Activated T-helper 1 cell treated with anti-CD3 and anti-CD28 coated beads, Interleukin-2, amount 50 U/mL, for 16 hours (primary cell): ENCODE measurements at places on chromosomes 1 and 21.

DNA sequence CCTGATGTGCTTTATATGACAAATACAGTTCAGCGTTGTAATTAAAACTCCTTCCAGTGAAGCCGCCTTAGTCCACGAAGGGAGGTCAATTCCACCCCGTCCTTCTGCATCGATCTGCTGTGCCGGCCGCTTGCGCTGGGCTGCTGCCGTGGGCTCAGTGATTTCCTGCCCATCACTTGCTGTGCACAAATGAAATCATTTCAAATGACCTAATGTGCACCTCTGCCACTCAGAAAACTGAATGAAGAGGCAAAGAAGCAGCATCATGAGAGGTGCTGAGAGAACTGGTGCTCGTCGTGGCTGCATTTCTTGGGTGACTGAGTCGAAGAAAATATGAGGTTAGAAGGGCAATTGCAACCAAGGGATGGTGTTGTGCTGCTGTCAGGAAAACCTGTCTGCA lies 144.3 kb upstream of the SYT6 start:
- DNase-seq, result no peak

DNA sequence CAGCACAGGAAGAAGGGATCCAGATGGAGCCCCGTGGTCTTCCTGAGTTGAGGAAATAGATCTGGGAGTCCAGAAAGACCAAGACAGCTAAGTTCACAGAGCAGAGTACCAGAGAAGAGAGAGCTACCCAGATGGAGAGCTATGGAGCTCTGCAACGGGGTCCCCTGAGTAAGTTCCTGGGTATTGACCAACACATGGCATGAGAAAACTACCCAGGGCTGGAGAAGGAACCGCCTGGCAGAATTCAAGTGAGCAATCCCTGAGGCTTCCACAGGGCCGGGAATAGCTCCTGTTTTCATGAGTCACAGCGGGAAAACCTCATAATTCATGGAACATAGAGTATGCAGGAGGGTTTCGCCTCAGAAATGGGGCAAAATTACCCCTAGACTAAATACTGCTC lies 19.7 kb downstream of the STPG1 start:
- no peak for DNase-seq

- DNase-seq, result no peak
Measured at GRCh38 chr1:6385488-6386191, 7.9 kb downstream of the ACOT7 start.

DNA sequence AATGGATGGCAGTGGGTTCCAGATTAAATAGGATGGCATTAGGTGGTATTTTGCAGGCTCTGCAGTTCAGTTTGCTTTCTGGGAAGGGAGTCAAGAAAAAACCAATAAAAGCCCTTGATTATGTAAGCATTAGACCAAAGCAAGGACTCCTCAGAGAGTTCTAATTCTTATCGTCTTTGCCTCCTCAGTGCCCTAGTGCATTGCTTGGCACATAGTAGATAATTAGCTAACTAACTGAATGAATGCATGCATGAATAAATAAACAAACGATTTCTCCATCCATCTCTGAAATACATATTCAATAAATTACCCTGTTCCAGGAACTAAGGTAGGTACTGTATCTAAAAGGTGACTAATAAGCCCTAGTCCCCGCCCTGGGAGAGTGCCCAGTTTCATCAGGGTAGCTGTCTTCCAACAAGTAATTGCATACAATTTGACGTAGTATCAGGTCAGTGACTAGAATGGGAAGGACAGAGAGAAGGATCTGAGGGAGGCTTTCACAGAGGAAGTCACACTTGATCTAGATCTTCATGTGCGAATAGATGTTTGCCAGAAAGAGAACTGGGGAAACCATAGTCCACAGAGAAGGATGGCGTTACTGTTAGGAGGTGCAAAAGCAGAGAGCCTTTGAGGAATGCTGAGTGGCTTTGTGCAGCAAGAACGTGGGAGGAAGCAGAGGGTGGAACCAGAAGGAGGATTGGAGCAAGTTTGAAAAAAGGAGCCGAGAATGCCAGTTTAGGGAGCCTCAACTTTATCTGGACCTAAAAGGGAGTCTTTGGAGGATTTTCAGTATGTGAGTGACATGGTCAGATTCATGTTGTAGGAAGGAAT lies 111.4 kb downstream of the TBX19 start:
- DNase-seq, result no peak

DNA sequence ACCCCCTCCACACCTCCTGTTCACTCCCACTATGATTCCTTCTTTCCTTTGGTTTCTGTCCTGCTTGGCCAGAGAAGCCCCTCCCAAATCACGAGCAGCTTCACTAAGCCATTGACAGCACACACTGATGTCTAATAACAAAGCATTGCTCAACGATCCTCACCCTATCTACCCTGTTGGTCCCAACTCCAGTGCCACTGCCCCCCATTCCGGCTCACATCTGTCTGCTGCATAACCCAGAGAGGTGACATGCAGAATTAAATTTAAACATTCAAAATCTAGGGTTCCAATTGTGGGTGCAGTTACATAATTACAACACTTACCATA lies 236.9 kb downstream of the TTLL7 start:
- no peak for DNase-seq

DNA sequence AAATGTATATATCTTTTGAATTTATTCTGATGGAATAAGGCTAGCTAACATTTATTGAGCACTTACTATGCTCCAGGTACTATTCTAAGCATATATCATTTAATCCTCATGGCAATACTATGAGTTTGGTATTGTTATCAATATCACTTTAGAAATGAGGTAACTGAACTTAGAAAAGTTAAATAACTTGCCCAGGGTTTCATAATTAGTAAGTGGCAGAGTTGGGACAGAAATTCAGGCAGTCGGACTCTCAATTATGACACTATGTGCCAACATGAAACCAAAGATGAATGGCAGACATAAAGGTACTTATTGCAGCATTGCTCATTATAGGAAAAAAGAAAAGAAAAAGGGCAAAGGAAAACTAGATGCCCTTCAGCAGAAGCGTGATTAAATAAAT lies 48.2 kb downstream of the RAB3GAP2 start:
- no peak for DNase-seq

- no peak for DNase-seq
Measured at GRCh38 chr1:167720965-167721616, 691 bp upstream of the MPZL1 start.

DNA sequence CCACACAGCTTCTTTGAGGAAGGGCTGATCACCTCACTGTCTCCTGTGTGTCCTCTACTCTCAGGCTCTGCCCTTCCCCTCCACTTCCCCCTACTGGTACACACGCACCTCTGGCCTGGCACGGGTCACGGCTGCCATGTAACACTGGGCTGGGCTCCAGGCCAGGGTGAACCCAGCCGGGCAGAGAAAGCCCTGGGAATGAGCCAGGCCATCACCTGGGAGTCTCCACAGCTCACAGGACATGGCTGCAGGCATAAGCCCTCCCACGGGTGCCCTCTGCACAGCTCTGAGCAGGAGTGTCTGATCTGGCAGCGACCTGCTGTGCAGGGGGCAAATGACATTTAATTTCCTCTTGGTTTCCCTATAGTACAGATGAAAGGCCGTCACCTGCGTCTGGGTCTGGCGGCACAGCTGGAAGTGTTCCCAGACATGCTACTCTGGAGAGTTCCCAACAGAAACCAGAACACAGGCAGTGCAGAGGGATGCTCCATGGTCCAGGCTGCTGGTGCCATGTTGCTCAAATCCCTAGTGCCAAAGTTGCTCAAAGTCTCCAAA lies 61.2 kb downstream of the ERI3 start:
- no peak for DNase-seq

DNA sequence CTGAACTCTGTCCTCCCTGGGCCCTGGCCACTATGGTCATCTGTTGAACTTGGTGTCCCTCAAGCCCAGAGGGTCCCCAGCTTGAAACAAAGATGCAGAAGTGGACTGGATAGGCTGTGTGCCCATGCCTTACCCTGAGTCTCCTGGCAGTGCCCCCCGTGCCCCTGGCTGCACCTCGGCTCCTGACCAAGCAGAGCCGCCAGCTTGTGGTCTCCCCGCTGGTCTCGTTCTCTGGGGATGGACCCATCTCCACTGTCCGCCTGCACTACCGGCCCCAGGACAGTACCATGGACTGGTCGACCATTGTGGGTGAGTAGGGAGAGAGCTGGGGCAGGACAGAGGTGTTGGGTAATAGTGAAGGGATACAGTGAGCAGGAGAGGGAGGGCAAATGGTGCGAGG lies 10.7 kb downstream of the TIE1 start:
- DNase-seq, result no peak

- DNase-seq, result no peak
Measured at GRCh38 chr1:224420106-224420505, 14.5 kb downstream of the WDR26 start.

DNA sequence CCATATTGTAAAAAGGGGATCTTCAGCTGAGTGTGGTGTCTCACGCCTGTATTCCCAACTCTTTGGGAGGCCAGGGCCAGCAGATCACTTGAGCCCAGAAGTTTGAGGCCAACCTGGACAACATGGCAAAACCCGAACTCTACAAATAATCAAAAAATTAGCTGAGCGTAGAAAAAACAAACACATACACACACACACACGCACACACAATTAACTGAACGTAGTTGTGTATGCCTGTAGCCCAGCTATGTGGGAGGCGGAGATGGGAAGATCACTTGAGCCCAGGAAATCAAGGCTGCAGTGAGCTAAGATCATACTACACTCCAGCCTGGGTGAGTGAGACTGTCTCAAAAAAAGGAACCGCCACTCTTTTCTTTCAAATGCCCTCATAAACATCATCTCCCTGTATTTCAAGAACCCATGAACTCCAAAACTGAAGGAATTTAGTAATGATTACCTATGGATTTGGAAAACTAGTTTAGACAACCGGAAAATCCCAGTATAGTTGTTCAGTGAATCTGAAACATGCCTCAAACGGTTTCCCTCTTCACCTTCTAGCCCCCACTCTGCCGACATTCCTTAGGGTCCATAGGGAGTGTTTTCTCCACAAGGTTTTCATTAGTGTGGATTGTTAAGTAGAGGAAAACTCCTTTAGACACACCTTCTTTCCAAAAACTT lies 4.5 kb downstream of the TXNIP start:
- no peak for DNase-seq

GRCh38 chr1:215797859-215798258 lies 230.8 kb downstream of the KCTD3 start:
- DNase-seq, result no peak

DNA sequence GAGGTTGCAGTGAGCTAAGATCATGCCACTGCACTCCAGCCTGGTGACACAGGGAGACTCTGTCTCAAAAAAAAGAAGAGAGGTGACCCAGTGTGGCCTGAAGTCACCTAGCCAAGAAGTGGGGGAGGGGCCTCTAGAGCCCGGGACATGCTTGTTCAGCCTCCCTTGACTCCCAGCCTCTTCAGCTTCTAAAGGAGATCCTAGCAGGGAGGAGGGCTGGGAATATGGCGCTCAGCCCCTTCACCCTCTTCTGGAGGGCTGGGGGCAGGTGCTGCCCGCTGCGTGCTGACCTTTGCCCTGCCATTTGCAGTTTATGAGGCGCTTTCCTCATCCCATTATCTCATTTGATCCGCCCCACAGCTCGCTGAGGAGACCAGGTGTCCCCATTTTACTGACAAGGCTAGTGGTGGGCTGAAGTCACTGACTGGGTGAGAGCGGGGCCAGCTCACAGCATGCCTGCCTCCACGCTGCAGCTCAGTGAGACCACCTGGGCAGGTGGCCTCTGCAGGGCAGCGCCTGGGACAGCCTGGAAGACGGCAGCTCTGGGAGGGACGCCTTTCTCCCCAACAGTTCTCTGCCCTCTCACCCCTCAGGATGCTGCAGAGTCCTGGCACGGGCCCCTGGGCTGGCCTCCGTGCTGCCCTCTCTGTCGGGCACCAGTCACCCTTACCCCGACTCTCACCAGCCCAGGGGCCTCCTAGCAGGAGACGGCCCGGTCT lies 7.5 kb downstream of the ELF3 start:
- no peak for DNase-seq

- DNase-seq, result no peak
Measured at GRCh38 chr1:110262846-110263631, 52.9 kb downstream of the KCNC4 start.

- DNase-seq, result no peak
Measured at GRCh38 chr1:3451994-3452865, 2.2 kb upstream of the ARHGEF16 start.

DNA sequence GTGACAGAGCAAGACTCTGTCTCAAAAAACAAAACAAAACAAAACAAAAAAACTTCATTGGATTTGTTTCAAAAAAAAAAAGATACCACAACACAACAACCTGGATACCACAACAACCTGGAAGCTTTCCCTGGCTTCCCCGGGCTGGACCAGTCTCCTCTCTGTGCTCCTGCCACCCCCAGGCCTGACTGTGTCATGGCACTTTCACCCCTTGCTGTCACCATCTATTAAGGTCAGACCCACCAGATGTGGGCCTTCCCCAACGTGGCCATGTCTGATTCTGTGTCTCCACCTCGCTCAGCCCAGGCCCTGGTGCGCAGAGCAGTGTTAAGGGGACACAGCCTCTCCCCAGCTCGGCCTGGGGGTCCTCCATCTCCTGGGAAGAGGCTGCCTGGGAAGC lies 28.3 kb upstream of the ACOT11 start:
- DNase-seq, result no peak

- no peak for DNase-seq
Measured at GRCh38 chr1:59005491-59006288, 221.8 kb upstream of the JUN start.

GRCh38 chr1:195934817-195935553 lies 673.3 kb downstream of the KCNT2 start:
- DNase-seq, result no peak

GRCh38 chr1:236301958-236302335 lies 20.2 kb upstream of the ERO1B start:
- DNase-seq, result no peak

GRCh38 chr1:17579951-17580939 lies 40.7 kb downstream of the ARHGEF10L start:
- DNase-seq, result no peak

GRCh38 chr1:38788341-38789336 lies 70.9 kb downstream of the RRAGC start:
- no peak for DNase-seq

GRCh38 chr1:206754011-206754410 lies 16.6 kb upstream of the IL19 start:
- DNase-seq, result no peak

DNA sequence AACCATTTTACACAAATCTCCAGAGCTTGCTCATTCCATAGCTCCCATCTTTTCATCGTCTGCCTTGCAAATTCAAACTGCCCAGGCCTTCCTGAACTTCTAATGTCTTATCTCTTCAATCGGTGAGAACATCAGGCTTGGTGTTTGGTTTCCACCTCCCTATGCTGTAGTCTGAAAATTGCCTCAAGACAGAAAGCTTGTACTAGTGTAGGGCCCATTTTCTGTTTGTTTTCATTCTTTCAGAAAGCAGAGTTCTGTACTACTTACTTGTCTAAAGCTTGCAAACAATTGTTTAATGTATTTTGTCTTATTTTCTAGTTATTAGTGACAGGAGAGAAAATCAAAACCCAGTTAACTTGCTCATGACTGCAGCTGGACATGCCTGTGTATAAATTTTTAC lies 16.8 kb downstream of the HOOK1 start:
- no peak for DNase-seq

DNA sequence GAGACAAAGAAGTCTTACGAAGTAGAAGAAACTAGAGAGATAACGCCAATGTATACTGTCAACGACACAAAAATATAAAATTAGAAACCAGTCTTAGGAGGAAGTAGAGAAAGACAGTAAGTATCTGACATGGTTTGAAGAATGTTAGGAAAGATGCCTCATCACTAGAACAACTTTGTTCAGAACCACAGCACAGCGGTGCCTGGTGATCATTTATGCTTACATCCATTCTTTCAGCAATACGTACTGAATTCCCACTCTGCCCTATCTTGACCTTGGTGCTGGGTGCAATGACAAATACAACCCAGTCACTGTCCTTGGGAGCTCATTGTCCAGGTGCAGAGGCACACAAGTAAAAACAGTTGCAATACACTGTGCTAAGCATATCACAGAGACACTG lies 104.4 kb downstream of the TM2D1 start:
- no peak for DNase-seq
